Activated CD8-positive, alpha-beta memory T cell treated with anti-CD3 and anti-CD28 coated beads for 48 hours (primary cell): ENCODE measurements at places on chromosomes 1 and 21.

- no peak for DNase-seq
Observed at GRCh38 chr1:94101613-94102525, 19.1 kb downstream of the ABCA4 start.

DNA sequence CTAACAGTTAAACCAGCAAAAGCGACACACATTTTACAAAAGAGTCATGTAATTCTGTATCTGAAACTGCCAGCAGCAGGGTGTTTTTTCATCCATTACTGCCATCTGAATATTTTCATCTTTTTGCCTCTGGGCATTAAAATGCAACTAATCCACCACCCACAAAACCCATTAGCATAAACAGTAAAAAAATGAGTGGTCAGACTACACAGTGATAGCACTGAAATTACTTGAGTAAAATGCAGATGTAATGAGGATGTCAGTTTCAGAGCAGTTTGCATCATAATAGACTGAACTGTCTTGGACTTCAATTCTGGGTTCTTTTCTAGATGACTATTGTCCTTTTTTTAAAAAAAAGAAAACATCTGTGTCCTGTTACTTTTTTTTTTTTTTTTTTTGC, 132.3 kb downstream of the GABPA start:
- no peak for DNase-seq

GRCh38 chr1:201916649-201917249, 28.1 kb downstream of the SHISA4 start:
- no peak for DNase-seq

GRCh38 chr1:168518201-168518689, 25.6 kb downstream of the XCL2 start:
- DNase-seq: no peak

- DNase-seq: no peak
Observed at GRCh38 chr1:151972542-151973248, 21.0 kb downstream of the S100A10 start.

DNA sequence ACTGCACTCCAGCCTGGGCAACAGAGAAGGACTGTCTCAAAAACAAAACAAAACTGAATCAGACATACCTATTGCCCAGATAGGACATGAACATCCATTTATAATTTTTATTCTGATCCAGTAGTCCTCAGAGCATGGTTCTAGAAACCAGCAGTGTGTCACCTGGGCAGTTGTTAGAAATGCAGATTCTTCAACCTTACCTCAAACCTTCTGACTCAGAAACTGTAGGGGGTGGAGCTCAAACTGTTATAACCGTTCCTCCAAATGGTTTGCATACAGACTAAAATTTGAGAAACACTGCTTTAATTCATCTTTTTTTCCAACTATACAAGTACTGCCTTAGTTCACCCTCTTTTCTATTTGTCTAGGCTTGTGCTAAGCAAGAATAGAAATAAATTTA, 6.0 kb downstream of the NASP start:
- DNase-seq: no peak

DNA sequence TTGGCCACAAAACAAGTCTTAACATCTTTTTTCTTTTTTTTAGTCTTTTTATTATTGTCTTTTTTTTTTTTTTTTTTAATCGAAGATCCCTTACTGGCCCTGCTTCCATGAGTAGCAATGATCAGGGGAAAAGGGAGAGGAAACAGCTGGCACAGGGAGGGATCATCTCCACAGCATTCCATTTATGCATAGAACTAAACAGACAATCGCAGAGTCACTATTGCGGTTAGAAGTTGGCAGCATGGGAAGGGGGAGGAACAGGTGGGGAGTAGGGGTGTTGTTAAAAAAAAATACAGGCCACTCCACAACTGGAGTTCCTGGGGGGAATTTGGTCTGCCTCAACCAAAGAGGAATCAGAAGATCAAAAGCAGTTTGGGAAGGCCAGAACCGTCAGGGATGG, 55.4 kb downstream of the C1orf185 start:
- DNase-seq: no peak

GRCh38 chr1:157090771-157091170, 8.8 kb downstream of the ETV3L start:
- DNase-seq: no peak

DNA sequence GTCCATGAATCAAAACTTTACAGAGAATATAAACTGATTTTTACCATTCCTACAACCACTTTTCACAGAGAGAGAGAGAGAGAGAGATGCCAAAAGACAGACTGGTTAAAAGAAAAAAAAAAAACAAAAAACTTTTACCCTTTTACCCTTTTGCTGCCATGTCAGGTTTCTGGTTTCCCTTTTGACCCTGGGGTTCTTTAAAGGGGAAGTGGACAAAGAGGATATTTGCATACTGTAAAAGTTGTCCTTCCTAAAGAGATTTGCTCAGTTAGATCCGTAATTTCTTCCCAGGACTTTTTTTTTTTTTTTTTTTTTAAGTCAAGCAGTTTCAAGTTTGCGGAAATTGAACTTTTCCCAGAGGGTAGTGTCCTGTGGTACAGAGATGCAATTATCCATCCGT, 287.8 kb upstream of the RGS18 start:
- no peak for DNase-seq

DNA sequence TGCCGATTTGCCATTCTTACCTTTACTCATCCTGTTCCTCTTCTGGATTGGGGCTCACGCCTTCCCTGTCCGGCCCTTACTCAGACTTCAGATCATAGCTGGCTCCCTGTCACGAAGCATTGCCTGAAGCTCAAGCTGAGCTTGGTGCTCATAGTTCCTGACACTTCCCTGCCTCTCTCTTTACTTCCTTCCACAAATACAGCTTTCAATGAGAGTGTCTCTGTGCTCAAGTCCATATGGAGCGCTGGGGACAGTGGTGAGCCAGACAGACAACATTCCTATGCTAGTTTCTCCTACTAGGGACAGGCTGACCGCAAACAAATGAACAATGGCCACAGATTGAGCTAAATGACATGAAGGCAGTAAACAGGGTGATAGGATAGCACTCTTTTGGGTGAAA, 38.1 kb downstream of the HHAT start:
- no peak for DNase-seq

GRCh38 chr1:14103878-14104430, 404.0 kb downstream of the PRDM2 start:
- no peak for DNase-seq
